Activated CD4-positive, alpha-beta T cell treated with anti-CD3 and anti-CD28 coated beads, Interleukin-2, amount 10 ng/mL, durations not matched to agents 7 days and 5 days (primary cell): ENCODE measurements at places on chromosomes 3 and 15. TPM values are rescaled to one million over a fixed set of nuclear protein-coding genes. Genes with fewer than 3 reads are reported as not detected.
A peak's percentile ranks its signal among the peaks of the same experiment; 100 is the strongest.

Gene TGM5
- not detected for total RNA-seq

Gene PLSCR5
- not detected for total RNA-seq

Gene C2CD4B
- total RNA-seq, result not detected

Gene TCTA
- 23.3 TPM for total RNA-seq

Gene CNTN6
- total RNA-seq, result not detected

DNA sequence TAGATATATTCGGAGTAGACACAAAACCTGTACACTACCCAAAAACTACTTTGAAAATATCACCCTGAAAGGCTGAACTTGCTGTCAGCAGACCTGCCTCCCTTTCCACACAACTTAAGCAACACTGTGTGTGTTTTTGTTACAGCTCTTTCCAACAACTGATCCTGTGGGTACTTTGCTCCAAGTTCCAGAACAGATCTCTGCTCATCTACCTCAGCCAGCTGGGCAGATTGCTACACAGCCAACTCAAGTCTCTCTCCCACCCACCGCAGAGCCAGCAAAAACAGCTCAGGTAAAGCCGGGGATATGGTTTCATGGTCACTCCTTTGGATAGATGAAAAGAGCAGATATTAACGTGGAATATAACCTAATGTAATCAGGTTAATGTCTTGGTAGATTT is 19.7 kb upstream of the SLC22A13 start:
- DNase-seq, result no peak
- peaks cover 46% of the 10 kb centered on the region for H3K36me3 ChIP-seq
- peaks cover 8% of the 10 kb centered on the region for H3K4me1 ChIP-seq
- no peak overlapping the region for H3K4me3 ChIP-seq
- no peaks in the 10 kb centered on the region for H3K27me3 ChIP-seq
- H3K27ac ChIP-seq, result no peak overlapping the region

DNA sequence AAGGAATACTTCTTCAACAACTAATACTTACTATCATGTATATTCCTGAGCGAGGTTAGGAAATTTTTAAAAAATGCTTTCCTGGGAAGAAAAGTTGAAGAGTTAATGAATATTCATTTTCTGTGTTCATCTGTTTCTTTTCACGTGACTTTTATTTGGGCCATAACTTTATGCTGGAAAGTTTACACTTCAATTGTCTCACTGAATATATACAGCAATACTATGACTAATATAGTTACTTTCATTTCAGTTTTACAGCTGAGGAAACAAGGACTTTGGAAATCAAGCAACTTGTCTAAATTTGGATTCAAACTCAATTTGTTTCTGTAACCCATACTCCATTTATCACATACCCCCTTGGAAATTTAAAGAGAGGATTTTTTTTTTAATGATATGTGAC is 894.2 kb downstream of the ROBO1 start:
- H3K27me3 ChIP-seq, result no peaks in the 10 kb centered on the region
- DNase-seq, result no peak
- no peaks in the 10 kb centered on the region for H3K4me1 ChIP-seq
- no peaks in the 10 kb centered on the region for H3K36me3 ChIP-seq
- no peak overlapping the region for H3K4me3 ChIP-seq

DNA sequence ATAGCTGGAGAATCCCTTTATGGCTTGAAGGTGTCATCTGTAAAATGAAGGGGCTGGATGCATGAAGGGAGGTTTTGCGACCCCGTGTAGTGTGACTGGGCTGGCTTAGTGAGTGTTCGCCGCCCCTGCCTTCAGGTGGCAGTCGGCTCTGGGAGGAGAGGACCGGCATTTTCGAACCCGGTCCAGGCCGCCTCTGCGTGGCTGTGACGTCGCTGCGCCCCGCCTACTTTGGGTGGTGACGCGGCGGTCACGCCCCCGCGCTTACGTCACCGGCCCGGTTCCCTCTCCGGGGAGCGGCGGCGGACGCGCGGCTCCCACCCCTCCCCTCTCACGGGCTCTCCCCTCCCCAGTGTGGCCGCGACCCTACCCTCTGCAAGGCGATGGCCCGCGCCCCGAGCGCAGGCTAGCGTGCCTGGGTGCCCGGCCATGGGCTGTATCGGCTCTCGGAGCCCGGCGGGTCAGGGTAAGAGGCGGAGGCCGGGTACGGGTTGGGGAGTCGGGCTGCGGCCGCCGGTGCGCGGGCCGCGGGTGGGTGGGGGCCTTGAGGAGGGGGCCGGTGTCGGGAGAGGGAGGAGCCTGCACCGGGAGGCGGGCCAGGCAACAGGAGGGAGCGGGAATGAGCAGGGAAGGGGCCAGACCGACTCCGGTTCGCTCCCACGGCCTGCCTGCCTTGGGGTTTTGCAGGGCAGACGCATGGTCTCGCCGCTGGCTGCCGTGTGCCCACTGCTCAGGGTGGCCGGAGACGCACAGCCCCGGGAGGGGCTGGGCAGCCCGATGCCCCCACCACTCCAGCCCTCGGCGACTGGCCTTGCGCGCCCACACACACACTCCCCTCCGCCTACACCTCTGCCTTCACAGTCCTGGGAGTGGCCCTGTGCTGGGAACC is 1.5 kb upstream of the FAM131A start:
- peak overlapping the region; percentile 73 for H3K4me3 ChIP-seq
- peaks cover 54% of the 10 kb centered on the region for H3K4me1 ChIP-seq
- peak; percentile 83 for DNase-seq
- H3K27ac ChIP-seq, result peak overlapping the region; percentile 88

DNA sequence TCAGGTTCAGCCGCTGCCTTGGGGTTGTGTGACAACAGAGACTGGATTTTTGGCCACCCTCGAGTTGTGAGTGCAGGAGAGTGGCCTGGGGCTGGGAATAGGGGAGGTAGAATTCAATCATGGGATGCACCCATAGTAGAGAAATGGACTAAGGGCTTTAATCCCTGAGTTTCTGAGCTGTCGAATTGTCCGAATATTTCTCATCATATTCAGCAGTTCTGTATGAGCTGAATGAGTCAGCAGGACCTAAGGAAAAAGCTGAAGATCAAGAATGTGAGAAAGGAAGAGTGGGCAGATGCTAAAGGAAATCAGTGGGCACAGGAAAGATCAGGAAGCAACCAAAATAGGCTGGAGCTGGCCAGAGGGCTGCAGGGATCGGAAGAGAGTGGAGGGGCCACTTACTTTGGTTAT is 44.4 kb upstream of the SACM1L start:
- peaks cover 20% of the 10 kb centered on the region for H3K36me3 ChIP-seq
- H3K27ac ChIP-seq, result no peak overlapping the region
- DNase-seq, result no peak

DNA sequence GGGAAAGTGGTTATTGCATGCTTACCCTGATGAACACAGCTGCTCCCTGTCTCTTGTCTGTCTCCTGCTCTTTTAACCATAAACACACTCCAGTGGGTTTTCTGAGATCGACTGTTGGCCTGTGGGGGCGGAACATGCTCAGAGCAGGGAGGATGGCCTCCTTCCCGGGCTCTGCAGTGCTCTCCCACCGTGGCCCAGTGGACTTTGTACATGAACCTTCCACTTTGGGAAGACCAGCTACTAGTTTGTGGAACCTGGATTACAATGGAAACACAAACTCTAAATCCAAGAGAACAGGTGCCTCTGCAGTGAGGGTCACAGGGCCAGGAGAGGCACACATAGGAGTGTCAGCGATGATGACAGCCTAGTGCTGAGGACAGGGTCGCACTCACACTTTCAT is 56.5 kb downstream of the KLF13 start:
- peaks cover 58% of the 10 kb centered on the region for H3K36me3 ChIP-seq
- DNase-seq, result no peak

- peak overlapping the region; percentile 35 for H3K4me3 ChIP-seq
- H3K27me3 ChIP-seq, result no peaks in the 10 kb centered on the region
- peaks cover 65% of the 10 kb centered on the region for H3K36me3 ChIP-seq
These were observed 35.2 kb downstream of the GLB1 start for GRCh38 chr3:33061782-33062181.

DNA sequence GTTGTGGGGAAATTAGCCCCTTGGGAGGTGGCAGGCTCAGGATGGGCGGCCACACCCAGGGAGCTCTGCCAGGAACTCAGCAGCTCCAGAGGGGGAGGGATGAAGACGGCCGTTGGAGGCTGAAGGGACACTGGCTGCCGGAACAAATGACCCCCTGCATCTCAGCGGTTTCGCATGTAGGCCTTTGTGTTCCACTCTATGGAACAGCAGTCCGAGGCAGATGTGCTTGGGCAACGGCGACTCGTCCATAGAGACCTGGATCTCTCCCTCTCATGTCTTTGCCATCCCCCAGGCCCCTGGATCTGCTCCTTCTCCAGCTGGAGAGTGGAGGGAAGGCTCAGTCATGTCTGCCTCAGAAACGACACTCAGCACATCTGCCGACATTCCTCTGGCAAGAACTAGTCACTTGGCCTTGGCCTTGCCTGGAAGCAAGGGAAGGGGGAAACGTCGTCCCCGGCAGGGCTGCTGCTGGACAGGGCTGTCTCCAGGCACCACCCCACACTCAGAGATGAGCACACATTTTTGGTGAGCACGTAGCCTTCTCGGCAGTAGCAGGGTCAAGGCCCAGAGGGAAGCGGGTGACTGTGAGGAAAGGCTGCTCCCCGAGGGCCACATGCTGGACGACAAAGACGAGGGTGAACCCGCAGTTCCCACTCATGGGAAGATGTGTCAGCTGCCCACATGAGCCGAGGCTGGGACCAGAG is 83.8 kb downstream of the ASB7 start:
- H3K4me1 ChIP-seq, result no peaks in the 10 kb centered on the region
- no peak for DNase-seq
- H3K27ac ChIP-seq, result no peak overlapping the region
- H3K27me3 ChIP-seq, result no peaks in the 10 kb centered on the region
- H3K36me3 ChIP-seq, result no peaks in the 10 kb centered on the region

- no peaks in the 10 kb centered on the region for H3K36me3 ChIP-seq
- H3K27me3 ChIP-seq, result peaks cover 16% of the 10 kb centered on the region
- peaks cover 1% of the 10 kb centered on the region for H3K4me1 ChIP-seq
- no peak overlapping the region for H3K27ac ChIP-seq
- no peak for DNase-seq
These were observed 223.2 kb downstream of the MBNL1 start for GRCh38 chr3:152491922-152492321.

GRCh38 chr3:116339441-116340028 is 105.8 kb downstream of the LSAMP start:
- H3K4me3 ChIP-seq, result no peak overlapping the region
- H3K36me3 ChIP-seq, result no peaks in the 10 kb centered on the region
- H3K27ac ChIP-seq, result no peak overlapping the region
- H3K4me1 ChIP-seq, result no peaks in the 10 kb centered on the region
- DNase-seq, result no peak
- H3K27me3 ChIP-seq, result no peaks in the 10 kb centered on the region
